Immature natural killer cell (primary cell): ENCODE measurements at places on chromosomes 6 and 20.

GRCh38 chr20:64211874-64212658, 43.5 kb upstream of the PCMTD2 start:
- DNase-seq: no peak

DNA sequence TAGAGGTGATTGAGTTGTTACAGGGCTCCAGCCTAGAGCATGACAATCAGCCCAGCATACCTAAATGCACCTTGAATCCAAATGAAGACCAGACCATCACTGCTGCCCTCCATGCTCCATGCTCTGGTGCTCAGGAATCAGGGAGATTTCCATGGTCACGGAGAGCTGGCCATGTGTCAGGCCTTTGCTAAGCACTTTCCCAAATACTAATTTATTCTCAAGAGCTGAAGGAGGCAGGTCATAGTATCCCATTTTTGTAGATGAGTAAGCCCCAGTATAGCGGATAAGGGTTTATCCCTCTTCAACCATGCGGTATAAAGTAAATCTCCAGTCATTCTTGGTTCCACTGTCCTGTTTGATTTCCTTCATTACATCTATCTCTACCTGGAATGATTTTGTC, 240.8 kb downstream of the TFAP2A start:
- no peak for DNase-seq

DNA sequence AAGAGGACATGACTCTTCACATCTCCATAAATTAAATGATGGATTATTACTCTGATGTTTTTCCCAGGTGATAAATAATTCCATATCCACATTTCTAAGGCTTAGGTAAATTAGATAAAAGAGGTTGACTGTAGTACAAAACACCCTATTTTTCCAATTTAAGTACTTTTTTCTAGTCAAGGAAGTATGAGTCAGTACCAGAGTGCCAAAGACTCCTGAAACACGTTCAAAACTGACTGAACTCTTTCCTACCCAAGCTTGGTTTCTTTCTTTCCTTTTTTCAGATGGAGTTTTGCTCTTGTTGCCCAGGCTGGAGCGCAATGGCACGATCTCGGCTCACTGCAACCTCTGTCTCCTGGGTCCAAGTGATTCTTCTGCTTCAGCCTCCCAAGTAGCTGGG, 85.0 kb downstream of the DOK5 start:
- no peak for DNase-seq

- DNase-seq: peak; percentile 71
Measured at GRCh38 chr20:58228484-58229197, at the start of gene ANKRD60. Gene ANKRD60, minus strand, starts transcription at chr20:58228653. Its CDS starts 0 bp downstream, at chr20:58228653.

- no peak for DNase-seq
Measured at GRCh38 chr6:119484598-119484997, 135.0 kb upstream of the MAN1A1 start.

DNA sequence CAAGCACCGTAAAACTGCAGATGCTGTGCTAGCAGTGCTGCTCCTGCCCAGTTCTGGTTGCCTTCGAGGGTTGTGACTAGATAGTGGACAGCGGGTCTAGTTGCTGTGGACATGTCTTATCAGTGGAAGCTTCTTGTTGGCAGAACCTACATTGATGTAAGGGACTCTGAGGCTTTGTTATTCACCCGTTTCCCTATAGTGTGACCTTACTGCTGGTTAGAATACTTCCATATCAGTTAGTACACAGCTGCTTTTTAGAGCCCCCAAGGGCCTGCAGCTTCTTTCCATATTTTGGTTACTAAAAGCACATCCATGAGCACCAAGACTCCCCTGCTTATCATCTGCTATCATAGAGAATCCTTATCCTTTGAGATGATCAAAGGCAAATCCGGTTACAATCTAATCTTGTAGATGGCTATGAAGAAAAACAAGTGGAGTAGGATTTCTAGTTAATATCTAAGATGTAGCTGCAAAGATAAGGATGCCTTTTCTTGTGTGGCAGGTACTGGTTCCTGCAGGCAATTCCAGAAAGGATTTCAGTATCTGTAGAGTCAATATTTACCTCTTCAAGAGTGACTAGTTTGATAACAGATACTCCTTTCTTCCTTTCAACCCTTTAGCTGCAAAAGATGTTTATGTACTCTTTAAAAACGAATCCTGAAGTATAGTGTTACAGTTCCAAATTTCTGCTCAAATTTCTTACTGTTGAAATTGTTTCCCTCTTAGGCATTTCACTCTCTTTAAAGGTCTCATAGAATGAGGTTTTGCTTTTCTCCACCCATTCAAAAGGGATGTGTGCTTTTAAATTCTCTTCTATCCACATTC, 163.6 kb downstream of the JARID2 start:
- DNase-seq: no peak

GRCh38 chr6:158522616-158523015, 37.3 kb upstream of the TMEM181 start:
- no peak for DNase-seq

DNA sequence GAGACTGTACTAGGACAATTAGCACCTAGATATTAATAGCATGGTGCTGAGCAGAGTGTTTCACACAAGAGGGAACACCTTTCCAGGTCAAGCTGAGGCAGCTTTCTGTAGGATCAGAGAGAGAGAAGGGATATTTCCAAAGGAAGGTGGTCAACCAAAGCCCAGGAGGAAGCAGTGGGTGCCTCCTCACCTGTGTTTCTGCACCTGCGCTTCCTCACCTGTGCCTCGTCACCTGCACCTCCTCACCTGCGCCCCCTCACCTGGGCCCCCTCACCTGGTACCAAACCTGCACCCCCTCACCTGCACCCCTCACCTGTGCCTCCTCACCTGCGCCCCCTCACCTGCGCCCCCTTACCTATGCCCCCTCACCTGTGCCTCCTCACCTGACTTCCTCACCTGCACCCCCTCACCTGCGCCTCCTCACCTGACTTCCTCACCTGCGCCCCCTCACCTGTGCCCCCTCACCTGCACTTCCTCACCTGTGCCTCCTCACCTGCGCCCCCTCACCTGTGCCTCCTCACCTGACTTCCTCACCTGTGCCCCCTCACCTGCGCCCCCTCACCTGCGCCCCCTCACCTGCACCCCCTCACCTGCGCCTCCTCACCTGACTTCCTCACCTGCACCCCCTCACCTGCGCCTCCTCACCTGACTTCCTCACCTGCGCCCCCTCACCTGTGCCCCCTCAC, 67.9 kb downstream of the TTLL2 start:
- no peak for DNase-seq

DNA sequence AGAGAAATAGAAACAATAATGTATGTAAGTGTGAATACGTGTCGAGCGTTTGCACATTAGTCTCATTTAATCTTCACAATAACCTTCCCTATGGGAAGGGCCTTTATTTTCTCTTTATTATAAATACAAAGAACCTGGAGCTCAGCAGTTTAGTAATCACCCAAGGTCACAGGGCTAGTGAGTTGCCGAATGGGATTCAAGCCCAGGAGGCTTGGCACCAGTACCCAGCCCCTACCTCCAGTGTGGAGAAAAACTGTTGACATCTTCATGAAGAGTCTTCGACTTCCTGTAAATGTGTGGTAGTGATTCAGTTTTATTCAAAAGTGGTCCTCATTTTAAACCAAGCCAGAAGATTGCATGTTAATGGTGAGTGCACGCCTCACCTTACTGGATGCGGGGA, 162.8 kb downstream of the SCML4 start:
- DNase-seq: no peak

- no peak for DNase-seq
Measured at GRCh38 chr6:139518556-139519091, 144.2 kb upstream of the CITED2 start.

DNA sequence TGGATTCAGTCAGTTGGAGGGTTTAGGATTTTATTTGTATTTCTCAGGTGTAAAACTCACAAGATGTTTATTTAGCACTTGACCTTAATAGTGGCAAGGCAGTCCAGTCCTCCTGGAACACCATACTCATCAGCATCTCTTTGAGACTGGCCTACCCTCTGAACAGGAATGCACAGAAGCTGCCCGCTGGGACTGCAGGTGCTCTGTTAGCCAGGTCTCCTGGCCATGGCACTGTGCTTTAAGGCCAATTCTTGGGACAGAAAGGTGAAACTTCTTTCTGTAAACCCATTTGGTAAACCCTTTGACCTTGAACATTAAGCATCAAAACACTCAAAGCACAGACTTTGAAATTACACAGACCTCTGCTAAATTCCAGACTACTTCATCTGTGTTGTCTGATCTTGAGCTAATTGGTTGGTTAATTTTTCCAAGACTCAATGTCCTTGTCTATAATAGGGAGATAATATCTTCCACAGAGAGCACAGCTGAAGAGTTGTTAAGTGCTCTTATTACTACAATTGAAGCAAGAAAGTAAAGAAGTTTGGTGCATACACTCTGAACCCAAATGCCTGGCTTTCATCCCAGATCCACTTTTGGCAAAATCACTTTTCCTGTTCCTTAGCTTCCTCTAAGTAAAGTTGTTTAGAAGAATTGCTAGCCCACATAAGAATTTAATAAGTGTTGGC, 54.9 kb upstream of the NT5E start:
- DNase-seq: no peak

DNA sequence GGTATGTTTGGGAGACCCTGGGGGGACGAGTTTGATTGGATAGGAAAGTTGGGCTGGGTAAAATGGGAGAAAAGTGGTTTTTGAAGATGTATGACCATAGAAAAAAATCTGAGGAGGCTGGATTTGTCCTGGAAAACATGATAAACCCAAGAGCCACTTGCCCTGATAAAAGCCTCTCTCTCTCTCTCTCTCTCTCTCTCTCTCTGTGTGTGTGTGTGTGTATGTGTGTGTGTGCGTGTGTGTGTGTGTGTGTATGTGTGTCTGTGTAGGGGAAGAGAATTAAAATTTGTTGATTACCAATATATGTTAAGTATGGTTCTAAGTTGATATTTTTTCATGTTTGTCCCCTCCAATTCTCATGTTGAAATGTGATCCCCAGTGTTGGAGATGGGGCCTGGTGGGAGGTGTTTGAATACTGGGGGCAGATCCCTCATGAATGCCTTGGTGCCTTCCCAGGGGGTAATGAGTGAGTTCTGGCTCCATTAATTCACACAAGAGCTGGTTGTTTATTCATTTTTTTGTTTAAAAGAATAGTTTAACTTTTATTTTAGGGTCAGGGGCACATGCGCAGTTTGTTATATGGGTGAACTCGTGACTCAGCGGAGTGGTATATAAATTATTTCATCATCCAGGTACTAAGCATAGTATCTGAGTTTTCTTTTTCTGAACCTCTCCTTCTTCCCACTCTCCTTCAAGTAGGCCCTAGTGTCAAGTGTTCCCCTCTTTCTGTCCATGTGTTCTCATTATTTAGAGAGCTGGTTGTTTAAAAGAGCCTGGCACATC, 208.8 kb downstream of the TFAP2B start:
- no peak for DNase-seq

DNA sequence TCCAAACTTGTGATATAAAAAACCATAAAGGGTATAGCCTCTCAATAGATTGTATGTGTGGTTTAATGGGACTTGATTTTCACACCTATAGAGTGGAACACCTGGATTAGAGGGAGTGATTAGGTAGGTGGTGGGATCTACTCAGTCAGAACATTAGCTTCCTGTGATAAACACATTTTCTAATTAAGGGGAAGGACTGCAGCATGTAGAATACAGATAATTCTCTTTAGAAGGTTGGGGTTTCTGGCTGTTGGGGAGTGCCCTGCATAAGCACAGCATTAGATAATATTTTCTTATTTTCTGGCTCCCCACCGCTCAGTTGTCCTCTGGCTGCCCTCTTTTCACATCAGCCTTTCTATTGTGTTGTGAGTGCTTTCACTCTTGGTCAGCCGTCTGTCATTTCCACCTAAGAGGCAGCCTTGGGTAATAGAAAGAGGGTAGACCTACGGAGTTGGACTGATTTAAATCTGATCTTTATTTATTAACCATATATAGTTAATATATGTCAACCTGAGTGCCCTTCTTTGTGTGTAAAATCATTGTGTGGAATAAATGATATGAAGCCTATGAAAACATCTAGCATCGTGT, 8.0 kb downstream of the CSE1L start:
- DNase-seq: no peak

- no peak for DNase-seq
Measured at GRCh38 chr20:33072813-33073212, 6.6 kb upstream of the BPIFB4 start.

DNA sequence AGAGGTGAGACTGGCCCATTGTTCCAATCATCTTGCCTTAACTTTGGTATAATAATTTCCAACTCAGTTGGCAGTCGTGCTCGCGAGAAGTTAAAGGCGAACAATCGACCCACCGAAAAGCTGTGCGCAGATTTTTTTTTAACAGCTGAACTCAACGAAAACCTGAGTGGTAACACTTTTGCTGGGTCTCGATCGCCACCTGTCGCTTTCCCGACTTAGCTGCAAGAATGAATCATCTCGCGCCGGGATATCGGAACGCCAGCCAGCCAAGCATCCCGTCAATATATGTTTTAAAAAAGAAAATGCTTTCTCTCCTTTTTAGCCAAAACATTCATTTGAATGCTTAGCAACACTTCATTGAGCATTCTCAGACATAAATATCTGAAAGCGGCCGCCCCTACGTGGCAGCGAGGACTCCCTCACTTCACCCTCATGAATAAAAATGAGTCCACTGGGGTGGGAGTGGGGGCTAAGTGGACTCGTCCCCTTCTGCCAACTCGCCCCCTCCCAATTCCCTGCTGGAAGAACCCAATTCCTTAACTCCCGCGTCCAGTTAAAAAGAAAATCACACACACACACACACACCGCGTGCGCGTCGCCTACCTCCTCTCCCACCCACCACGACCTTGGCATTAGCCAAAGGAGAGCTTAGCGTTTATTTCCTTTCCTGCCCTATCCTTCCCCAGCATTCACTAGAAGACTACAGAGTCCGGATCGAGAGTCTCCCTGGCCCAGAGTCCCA, 1.5 kb downstream of the COL12A1 start:
- no peak for DNase-seq

- DNase-seq: no peak
Measured at GRCh38 chr6:36978421-36979346, 7.3 kb downstream of the MTCH1 start.

DNA sequence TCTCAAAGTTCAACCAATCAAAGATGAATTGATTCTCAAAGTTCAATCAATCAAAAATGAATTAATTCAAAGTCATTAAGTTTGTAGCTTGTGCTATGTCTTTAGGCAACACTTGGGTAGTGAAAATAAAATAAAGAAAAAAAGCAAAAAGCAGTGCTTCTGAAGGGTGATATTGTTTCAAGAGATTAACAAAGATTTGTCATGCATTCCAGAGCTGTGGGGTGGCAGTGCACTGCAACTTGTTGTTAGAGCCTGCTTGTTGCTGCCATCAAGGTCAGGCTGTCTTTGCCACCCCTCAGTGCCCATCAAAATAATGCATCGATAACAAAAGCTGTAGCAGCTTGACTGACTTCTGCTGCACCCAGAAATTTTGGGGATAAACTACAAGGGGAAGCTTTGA, 128.6 kb downstream of the RNF144B start:
- no peak for DNase-seq
